ENCODE measurements at places on chromosomes 13 and 19. TPM values are rescaled to one million over a fixed set of nuclear protein-coding genes. Genes with fewer than 3 reads are reported as not detected.

Gene ZNF99
- total RNA-seq, result under 0.01 TPM

Gene FXYD7
- total RNA-seq, result 0.52 TPM

Gene MYO16
- total RNA-seq, result 43.8 TPM

Gene KPNA3
- total RNA-seq, result 23.0 TPM

Gene MBD3L3
- total RNA-seq, result not detected

Gene CLPTM1
- total RNA-seq, result 40.7 TPM

Gene NUFIP1
- 3.7 TPM for total RNA-seq

Gene GGN
- total RNA-seq, result not detected

Gene ZNF20
- 2.1 TPM for total RNA-seq

Gene NKPD1
- total RNA-seq, result not detected

Gene TCF3
- total RNA-seq, result 44.4 TPM

Gene TPTE2
- not detected for total RNA-seq

Gene THSD1
- total RNA-seq, result 26.6 TPM

Gene REX1BD
- 26.6 TPM for total RNA-seq

Gene CRX
- total RNA-seq, result not detected

Gene PIAS4
- total RNA-seq, result 19.3 TPM

Gene SLC6A16
- total RNA-seq, result not detected

Gene LYPD3
- total RNA-seq, result not detected

Gene ZNF426
- total RNA-seq, result 20.4 TPM

Gene ZNF534
- 0.52 TPM for total RNA-seq

Gene FUT3
- total RNA-seq, result not detected

Gene NPHS1
- under 0.01 TPM for total RNA-seq

Gene KLK3
- total RNA-seq, result not detected

Gene ZNF135
- 10.4 TPM for total RNA-seq

All from skeletal muscle tissue (tissue), 5 donors.